Astrocyte (in vitro differentiated cells and primary cell): ENCODE measurements at places on chromosomes 1 and 21.

- peaks cover 22% of the 10 kb centered on the region for H3K36me3 ChIP-seq
- H3K4me1 ChIP-seq, result no peaks in the 10 kb centered on the region
- no peak overlapping the region for H3K27ac ChIP-seq
- no peak overlapping the region for H3K4me3 ChIP-seq
- H3K27me3 ChIP-seq, result no peaks in the 10 kb centered on the region
Measured at GRCh38 chr1:110948038-110948810, 15.5 kb downstream of the LRIF1 start.

DNA sequence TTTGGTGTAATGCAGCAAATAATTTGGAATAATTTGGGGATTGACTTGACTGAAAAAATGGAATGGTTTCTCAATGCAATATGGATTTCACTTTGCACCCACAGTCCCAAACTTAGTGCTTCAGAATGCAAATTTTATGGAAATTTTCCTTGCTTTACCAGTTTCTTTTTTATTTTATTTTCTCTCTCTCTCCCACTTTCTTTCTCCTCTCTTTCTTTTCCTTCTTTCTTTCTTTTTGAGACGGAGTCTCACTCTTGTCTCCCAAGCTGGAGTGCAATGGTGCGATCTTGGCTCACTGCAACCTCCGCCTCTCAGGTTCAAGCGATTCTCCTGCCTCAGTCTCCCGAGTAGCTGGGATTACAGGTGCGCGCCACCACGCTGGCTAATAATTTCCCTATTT, 110.3 kb downstream of the KCNN3 start:
- no peak overlapping the region for H3K27ac ChIP-seq
- no peak for DNase-seq
- no peaks in the 10 kb centered on the region for H3K4me1 ChIP-seq
- no peaks in the 10 kb centered on the region for H3K36me3 ChIP-seq
- H3K4me3 ChIP-seq, result no peak overlapping the region

GRCh38 chr1:217141711-217142110, 418.5 kb upstream of the ESRRG start:
- H3K4me3 ChIP-seq, result no peak overlapping the region
- peaks cover 32% of the 10 kb centered on the region for H3K27me3 ChIP-seq
- no peaks in the 10 kb centered on the region for H3K36me3 ChIP-seq
- H3K4me1 ChIP-seq, result peaks cover 6% of the 10 kb centered on the region

DNA sequence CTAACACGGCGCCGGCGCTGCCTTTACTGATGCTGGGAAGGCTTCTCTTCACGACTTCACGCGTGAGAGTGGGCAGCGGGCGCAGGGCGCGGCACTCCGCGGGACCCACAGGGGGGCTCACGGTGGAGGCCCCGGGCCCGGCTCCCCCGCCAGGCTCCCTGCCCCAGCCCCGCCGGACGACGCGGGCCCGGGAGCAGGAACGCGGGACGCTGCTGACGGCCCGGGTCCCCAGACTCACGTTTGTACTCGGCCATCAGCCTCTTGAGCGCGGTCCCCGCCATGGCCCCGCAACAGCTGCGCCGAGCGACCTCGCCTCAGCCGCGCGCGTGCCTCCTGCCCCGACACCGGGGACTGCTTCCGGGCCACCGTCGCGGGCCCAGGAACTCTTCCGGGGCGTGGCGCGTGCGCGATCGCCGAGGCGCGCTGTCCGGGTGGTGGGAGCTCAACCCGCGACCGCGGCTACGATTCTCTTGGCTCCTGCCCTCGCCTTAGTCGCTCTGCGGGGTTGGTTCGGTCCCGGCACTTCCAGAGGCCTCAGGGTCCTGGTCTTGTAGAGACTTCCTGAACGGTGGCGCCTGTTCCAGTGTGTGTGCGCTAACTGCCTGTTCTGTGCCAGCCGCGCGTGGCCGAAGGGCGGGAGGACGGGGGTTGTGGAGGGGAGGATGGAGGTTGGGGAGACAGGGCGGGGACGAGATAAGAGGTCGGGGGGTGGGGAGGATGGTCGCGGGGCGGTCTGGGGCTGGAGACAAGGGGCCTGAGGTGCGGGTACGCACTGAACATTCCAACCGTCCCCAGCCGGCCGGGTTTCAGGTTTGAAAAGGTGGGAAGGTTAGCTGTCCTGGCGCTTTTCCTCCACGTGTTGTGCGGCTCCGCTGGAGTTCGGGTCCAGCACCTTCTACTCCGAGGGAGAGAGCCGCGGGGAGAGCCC, at the start of gene UBE2G2:
Gene UBE2G2, minus strand, starts transcription at position 353 of the 928 bp plus-strand sequence. Its CDS starts 72 bp downstream, at position 281.
- peak within 1 kb of the TSS; percentile 93 for H3K4me3 ChIP-seq
- peak; percentile 52 for DNase-seq
- H3K36me3 ChIP-seq, result peaks cover 17% of the 10 kb centered on the region
- H3K27me3 ChIP-seq, result no peaks in the 10 kb centered on the region
- peaks cover 16% of the 10 kb centered on the region for H3K4me1 ChIP-seq

DNA sequence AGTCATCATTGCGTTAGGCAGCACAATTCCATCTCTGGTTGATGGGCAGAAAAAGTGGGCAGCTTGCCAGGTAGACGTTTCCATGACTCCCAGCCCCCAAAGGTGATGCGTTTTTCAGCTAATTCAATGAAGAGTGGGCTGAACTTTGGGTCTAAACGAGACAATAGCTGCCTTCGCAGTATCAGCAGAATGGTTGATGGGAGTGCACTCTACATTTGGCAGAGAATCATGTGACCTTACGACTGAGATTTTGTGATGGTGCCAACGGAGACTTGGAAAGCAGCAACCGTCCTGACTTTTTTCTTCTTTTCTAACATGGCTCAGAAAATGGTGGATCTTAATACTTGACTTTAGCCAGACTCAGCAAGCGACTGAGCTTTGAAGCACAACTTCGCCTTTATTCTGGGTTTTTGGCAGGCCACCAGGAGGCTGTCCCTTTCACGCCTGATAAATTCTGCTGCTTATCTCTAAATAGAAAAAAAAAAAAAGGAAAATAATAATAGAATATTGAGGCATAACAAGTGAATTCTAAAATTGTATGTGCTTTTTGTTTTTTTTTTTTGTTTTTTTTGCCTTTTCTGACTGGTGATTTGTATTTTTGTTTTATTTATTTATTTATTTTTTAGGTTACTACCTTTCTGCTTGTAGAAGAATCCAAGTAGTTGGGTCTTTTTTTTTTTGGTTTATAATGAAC, 804.8 kb downstream of the USP25 start:
- peak; percentile 85 for DNase-seq
- H3K4me1 ChIP-seq, result peaks cover 23% of the 10 kb centered on the region
- no peaks in the 10 kb centered on the region for H3K36me3 ChIP-seq
- H3K27ac ChIP-seq, result peak overlapping the region; percentile 88
- H3K4me3 ChIP-seq, result peak overlapping the region; percentile 60
- no peaks in the 10 kb centered on the region for H3K27me3 ChIP-seq

- H3K4me3 ChIP-seq, result no peak overlapping the region
- peaks cover 3% of the 10 kb centered on the region for H3K4me1 ChIP-seq
- no peak overlapping the region for H3K27ac ChIP-seq
- peaks cover 34% of the 10 kb centered on the region for H3K36me3 ChIP-seq
- DNase-seq, result no peak
- H3K27me3 ChIP-seq, result no peaks in the 10 kb centered on the region
Measured at GRCh38 chr1:93559045-93559444, 111.1 kb downstream of the FNBP1L start.

GRCh38 chr1:213051127-213051880, at the start of gene RPS6KC1:
TSS of gene RPS6KC1 (plus strand) at chr1:213051241. CDS start at chr1:213051405, 164 bp downstream.
- H3K27me3 ChIP-seq, result no peaks in the 10 kb centered on the region
- H3K27ac ChIP-seq, result peak within 1 kb of the TSS; percentile 51
- DNase-seq, result peak; percentile 64
- H3K36me3 ChIP-seq, result no peaks in the 10 kb centered on the region
- H3K4me1 ChIP-seq, result no peaks in the 10 kb centered on the region

DNA sequence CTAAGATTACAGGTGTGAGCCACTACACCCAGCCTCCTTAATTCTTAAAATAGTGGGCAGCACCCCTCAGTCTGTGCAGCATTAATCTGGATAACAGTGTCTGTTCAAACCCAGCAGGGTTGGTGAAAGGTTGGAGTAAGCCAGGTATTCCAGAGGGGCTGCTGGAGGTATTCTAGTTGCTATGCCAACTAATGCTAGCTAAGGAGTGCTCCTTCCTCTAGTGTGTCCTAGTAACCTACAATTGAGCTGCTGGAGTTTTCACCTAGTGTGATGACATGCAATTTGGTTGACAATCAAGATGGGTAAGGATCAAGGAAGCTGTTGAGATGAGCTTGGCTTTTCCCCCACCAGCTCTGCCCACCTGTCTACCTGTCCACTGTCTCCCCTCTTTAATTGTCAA, 100.2 kb upstream of the IPO9 start:
- H3K27me3 ChIP-seq, result no peaks in the 10 kb centered on the region
- DNase-seq, result no peak
- H3K4me3 ChIP-seq, result no peak overlapping the region
- no peak overlapping the region for H3K27ac ChIP-seq
- H3K4me1 ChIP-seq, result peaks cover 40% of the 10 kb centered on the region

GRCh38 chr1:216600730-216601609, 122.3 kb downstream of the ESRRG start:
- H3K4me1 ChIP-seq, result no peaks in the 10 kb centered on the region
- no peaks in the 10 kb centered on the region for H3K36me3 ChIP-seq
- no peaks in the 10 kb centered on the region for H3K27me3 ChIP-seq
- H3K4me3 ChIP-seq, result peak overlapping the region; percentile 75
- peak; percentile 66 for DNase-seq
- peak overlapping the region; percentile 79 for H3K27ac ChIP-seq

DNA sequence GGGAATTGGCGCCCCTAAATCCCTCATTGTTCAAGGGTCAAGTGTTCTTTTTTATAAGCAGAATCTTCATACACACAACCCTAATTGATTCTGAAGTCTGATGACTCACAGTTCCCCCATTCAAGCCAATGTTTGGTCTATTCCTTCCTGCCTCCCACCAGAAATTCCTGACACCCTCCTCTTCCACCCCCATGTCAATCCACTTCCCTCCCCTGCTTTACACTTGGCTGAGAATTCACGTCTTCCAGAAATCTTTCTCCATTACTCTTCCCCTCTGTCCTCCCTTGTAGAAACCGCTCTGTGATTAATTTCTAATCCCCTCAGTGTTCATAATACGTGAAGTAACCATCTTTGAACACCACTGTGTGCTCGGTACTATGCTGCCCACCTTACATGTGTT, 76.2 kb upstream of the CD34 start:
- H3K36me3 ChIP-seq, result no peaks in the 10 kb centered on the region
- DNase-seq, result peak; percentile 70
- H3K27ac ChIP-seq, result no peak overlapping the region
- H3K27me3 ChIP-seq, result no peaks in the 10 kb centered on the region
- H3K4me1 ChIP-seq, result no peaks in the 10 kb centered on the region

- no peak for DNase-seq
- H3K36me3 ChIP-seq, result no peaks in the 10 kb centered on the region
- H3K4me3 ChIP-seq, result no peak overlapping the region
- H3K4me1 ChIP-seq, result peaks cover 9% of the 10 kb centered on the region
- peak overlapping the region; percentile 72 for H3K27ac ChIP-seq
Measured at GRCh38 chr1:106223213-106223612, 833.3 kb upstream of the PRMT6 start.

DNA sequence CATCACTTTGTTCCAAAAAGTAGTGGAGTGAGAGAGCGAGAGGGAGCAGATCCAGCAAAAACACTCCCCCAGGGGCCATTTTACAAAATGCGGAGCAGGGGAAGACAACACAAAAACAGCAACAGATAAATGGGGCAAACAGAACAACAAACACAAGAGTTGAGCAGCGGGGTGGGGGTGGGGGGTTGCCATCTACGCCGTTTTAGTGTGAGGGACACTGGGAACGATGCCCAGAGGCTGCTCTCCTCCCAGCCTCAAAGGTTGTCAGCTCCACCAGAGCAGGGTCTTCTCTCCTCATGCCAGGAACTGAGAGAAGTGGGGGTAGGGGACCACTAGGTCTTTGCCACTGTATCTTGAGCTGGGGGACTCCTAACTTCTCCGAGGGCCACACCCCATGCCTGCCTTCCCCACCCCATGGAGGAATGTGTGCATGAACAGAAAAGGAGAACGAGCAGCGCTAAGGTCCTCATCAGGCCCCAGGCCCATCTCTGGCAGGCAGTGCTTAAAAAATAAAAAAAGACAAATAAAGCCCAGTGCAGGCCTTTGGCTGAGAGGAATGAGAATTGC, 1.3 kb upstream of the PBXIP1 start:
- peaks cover 34% of the 10 kb centered on the region for H3K4me1 ChIP-seq
- no peak overlapping the region for H3K4me3 ChIP-seq
- no peaks in the 10 kb centered on the region for H3K27me3 ChIP-seq
- H3K27ac ChIP-seq, result no peak overlapping the region
- DNase-seq, result no peak

DNA sequence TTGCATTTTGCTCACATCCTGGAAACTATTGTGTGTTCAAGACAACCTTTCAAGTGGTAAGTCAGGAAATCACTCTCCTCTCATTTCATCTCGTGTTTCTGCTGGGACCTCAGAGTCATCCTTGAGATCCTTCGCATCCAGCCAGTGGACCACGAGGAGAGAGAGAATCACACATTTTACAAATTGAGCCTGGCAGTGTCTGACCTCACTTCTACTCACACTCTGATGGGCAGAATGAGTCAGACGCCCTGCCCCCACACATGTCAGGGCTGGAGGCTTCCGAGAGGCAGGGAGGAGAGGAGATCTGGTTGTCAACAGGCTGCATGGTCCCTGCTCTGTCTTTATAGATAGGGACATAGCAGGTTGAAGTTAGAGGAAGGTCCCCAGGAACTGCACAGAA, 509.7 kb downstream of the AJAP1 start:
- DNase-seq, result no peak
- no peak overlapping the region for H3K27ac ChIP-seq
- no peaks in the 10 kb centered on the region for H3K36me3 ChIP-seq
- H3K4me1 ChIP-seq, result no peaks in the 10 kb centered on the region
- H3K27me3 ChIP-seq, result no peaks in the 10 kb centered on the region

DNA sequence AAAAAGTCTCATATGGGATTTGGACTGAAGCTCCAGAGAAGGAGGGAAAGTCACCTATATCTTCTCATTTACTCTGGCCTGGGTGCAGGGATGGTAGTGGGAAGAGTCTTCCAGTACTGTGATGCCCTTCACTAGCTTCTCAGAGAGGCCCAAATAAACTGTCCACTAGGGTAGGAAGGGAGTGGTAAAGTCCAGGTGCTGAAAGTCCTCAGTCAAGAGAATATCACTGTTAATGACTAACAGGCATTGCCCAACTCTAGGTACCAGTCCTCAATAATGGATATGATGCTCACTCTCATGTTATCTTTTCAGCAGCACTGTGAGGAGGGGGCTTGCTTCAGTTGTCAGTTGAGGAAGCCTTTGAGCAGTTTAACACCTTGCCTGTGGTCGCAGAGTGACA, 64.0 kb downstream of the LHX8 start:
- H3K4me1 ChIP-seq, result no peaks in the 10 kb centered on the region
- DNase-seq, result no peak
- H3K4me3 ChIP-seq, result no peak overlapping the region
- no peak overlapping the region for H3K27ac ChIP-seq
- no peaks in the 10 kb centered on the region for H3K36me3 ChIP-seq
- H3K27me3 ChIP-seq, result peaks cover 3% of the 10 kb centered on the region
